ENCODE measurements at places on chromosomes 3 and 15. TPM values are rescaled to one million over a fixed set of nuclear protein-coding genes. Genes with fewer than 3 reads are reported as not detected.

DNA sequence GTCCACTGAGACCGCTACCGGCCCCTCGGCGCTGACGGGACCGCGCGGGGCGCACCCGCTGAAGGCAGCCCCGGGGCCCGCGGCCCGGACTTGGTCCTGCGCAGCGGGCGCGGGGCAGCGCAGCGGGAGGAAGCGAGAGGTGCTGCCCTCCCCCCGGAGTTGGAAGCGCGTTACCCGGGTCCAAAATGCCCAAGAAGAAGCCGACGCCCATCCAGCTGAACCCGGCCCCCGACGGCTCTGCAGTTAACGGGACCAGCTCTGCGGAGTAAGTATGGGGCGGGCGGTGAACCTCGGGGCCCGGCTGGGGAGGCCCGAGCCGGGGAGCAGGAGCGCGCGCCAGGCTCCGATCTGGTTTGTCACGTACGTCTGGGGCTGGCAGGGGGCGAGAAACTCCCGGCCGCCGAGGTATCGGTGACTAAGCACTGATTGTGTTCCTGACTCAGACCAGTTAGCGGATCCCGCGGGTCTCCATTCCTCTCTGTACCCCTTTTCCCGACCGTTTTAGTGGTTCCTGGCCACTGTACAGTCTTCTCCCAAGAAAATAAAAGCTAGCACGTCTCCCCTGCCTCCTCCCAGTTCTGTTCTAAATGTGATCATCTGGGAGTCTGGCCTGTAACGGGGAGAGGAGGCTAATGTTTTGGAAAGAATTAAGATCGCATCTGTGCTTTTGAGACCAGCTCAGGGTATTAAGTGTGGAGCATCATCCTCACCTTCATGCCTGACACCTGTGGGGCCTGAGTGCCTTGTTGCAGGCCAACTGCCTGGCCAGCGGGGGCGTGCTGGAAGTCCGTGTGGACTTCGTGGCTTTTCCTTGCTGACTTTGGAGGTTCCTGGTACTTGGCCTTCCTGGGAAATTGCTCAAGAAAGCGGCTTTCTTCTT is 691 bp downstream of the MAP2K1 start:
- DNase-seq: peak; percentile 36

GRCh38 chr3:152621967-152622810 is 212.7 kb upstream of the P2RY1 start:
- DNase-seq: no peak

GRCh38 chr3:127689266-127689860 is 16.6 kb downstream of the ABTB1 start:
- DNase-seq: no peak

GRCh38 chr15:93333796-93334195 is 244.8 kb upstream of the RGMA start:
- no peak for DNase-seq

DNA sequence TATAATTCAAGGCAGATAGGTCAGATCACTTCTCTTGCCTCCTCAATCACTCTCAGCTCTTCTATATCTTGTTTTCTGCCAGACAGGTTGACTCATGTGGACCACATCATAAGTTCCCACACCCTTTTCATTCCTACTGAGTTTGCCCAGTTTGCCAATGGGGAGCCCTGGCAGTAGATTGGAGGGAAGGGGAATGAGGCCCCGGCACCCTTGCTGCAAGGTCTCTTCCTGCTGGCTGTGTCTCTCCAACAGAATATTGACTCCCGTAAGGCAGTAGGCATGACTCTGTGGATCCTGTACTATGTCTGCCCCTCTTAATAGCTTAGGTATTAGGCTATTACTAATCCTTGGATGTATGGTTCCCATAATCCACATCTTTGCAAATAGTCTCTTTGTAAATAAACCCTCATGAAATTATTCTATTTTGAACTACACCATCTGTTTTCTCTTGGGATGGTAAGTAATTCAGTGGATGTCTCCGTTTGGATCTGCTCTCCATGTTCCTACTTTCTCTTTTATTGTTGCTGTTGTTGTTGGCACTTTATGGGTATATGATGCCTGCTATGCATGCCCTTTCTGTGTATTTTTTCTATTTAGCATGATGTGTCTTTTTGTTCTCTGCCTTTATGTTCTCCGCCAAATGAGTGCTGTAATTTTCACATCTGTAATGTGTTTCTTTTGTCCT is 65.5 kb upstream of the DCBLD2 start:
- no peak for DNase-seq

DNA sequence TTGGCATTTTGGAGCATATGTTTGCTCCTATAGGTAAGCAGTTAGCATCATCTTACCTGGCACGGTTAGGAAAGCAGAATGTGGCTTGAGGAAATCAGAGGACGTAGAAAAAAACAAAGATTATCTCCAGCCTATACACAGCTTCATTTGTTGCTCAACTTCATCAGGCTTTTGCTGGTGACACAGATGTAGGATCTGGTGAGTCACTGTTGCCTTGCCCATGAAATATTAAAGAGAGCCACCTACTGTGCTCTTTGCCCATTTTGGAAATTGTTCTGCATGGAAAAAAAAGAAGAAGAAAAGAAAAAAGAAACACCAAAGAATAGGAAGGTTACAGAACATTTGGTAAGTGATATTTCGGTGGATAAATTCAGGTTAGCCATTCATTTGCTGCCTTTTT is 3.8 kb downstream of the IL1RAP start:
- DNase-seq: no peak

FBXL2 gene
- 30.7 TPM for polyA plus RNA-seq

NEK11 gene
- 21.6 TPM for polyA plus RNA-seq

PHLDB2 gene
- polyA plus RNA-seq: 80.3 TPM

Data from left renal cortex interstitium (tissue), 4 donors.